NCI-H446 treated with DMSO at 0.1 percent for 48 hours (cell line): ENCODE measurements at places on chromosomes 7 and 10.

- DNase-seq = no peak
Observed at GRCh38 chr7:112749775-112750174, 40.4 kb downstream of the TMEM168 start.

- DNase-seq = no peak
Observed at GRCh38 chr7:42014625-42015618, 222.1 kb downstream of the GLI3 start.

- DNase-seq = no peak
Observed at GRCh38 chr10:78377356-78377755, 343.7 kb downstream of the RPS24 start.

DNA sequence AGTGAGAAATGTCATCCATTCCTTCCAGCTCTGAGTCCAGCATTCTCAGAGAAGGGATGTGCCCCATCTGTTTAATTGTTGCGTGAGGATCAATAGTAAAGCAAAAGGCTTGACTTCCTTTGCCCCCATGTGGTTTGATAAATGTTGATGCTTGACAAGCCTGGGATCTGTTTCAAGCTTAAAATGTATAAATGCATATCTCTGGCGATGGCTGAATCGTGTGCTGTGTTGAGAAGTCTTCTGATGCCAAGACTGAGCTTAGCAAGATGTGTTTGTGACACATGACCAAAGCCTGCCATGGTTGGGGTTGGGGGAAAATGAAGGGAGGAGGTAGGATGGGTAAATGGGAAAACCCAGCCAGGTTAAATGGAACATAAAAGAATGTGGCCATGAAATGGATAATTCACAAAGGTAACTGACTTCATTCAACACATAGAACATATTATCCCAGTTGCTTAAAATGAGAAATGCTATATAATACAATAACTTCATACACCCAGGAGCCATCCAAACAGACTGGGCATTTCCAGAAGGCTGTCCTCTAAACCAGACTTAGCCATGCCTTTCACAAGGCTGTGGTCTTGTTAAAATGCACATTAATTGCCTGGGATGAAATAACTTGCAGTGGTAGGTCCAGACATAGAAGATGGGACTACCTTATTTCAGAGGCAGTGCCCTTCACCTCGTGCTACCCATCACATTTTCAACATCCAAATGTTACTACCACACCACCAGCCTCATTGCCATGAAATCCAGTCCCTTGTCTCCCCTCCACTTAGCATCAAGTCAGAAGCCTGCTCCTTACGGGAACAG lies 147.3 kb upstream of the PDE1C start:
- peak; percentile 88 for DNase-seq

- DNase-seq = no peak
Observed at GRCh38 chr7:108062250-108063014, 59.5 kb upstream of the LAMB1 start.

GRCh38 chr7:155523168-155523675 lies 23.1 kb downstream of the CNPY1 start:
- DNase-seq = no peak

DNA sequence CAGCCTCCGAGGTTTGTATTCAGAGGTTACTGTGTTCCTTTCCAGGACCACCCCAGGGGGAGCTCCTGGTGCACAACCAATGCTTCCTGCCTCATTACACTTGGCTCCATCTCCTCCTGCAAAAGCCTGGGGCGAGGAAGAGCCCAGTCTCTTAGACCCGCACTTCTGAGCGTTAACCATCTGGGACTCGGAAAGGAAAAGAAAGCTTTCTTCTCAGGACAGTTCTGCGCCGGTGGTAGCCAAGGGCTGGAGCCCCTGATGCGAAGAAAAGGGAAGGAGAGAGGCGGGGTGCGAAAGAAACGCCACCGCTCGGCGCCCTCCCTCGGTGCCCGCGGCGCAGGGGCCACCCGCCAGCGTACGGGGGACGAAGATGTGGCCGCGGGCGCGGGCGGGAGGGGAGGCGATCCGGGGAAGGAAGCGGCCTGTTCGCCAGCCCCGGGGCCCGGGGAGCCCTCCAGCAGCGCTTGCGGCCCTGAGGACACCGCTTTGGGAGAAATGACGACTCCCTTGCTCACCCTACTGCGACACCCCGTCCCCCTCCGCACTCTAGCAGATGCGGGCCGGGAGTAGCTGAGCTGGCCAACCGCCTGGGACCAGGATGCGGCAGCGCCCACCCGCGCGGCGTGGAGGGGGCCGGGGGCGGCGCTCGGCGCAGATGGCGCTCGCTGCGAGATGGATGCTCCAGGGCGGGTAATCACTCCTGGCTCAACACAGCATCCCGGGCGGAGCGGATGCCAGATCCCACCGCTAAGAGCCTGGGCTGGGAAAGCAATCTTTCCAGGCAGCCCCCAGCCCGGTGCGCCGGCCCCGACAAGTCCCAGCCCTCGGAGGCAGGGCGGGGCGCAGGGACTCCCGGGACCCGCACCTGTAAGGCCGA lies 1.3 kb downstream of the NRCAM start:
- DNase-seq = peak; percentile 34
